Esophagus muscularis mucosa (tissue), 4 donors: ENCODE measurements at places on chromosomes 7 and 10. TPM values are rescaled to one million over a fixed set of nuclear protein-coding genes. Genes with fewer than 3 reads are reported as not detected.

DNA sequence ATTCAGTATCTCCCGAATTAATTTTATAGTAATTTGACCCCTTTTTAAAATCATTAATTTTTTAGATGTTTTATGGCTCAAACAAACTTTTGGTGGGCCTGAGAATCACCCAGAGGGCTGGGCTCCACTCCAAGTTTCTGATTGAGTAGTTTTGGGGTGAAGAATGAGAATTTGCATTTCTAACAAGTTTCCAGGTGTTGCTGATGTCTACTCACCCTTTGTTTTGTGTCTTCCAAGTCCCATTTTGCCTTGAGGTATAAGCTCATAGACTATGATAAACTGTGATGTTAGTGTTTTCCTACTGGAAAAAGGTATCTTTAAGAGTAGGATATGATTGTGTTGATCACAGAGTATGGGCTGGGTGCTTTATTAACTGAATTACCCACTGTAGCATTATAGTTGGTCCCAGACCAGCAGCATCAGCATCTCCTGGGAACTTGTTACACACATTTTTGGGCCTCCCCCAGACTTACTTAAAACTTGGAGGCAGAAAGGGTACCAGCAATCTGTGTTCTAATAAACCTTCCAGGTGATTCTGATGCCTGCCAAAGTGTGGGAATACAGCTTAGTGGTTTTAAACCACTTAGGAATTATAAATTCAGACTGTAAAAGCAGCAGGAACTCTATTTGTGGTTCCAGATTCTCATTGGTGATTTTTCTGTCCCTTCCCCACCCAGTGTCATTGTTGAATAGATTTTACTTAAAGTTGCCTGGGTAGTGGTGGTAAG is 19.1 kb downstream of the ZNRF2 start:
- no peak for DNase-seq

CDC14C gene
- total RNA-seq = not detected

NKX1-2 gene
- not detected for total RNA-seq

AHR gene
- 67.3 TPM for total RNA-seq

CUL2 gene
- total RNA-seq = 22.3 TPM

FRMD4A gene
- 18.7 TPM for total RNA-seq
